ENCODE measurements at places on chromosomes 5 and 9. TPM values are rescaled to one million over a fixed set of nuclear protein-coding genes. Genes with fewer than 3 reads are reported as not detected.
A peak's percentile ranks its signal among the peaks of the same experiment; 100 is the strongest.

The C9orf50 gene
- not detected for total RNA-seq

GRCh38 chr5:9347032-9347431 is 198.8 kb downstream of the SEMA5A start:
- DNase-seq = no peak

- peak; percentile 43 for DNase-seq
These were observed 18.6 kb downstream of the HOMER1 start for GRCh38 chr5:79495311-79495710.

- DNase-seq = no peak
These were observed 77.6 kb downstream of the SMIM15 start for GRCh38 chr5:61084658-61085057.

DNA sequence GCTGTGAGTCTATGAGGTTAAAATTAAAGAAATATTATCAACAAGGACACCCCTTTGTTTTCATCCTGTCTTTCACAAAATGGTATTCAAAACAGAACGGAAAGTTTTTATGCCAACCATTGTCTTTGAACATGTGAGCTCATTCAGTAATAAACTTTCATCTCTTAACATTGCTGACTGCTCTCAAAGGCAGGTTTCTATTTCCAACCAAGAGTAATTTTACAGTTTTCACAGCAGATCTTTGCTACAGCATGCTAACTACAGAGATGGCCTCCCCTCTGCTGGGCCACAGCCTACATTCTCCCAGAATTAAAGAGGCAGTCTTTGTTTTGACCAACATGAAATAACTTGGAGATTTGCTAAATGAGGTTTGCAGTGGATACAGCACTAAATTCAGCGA is 101.5 kb downstream of the DMRT2 start:
- DNase-seq = no peak

The TLE1 gene
- total RNA-seq = 40.3 TPM
